ENCODE measurements at places on chromosomes 6 and 20.
A peak's percentile ranks its signal among the peaks of the same experiment; 100 is the strongest.

DNA sequence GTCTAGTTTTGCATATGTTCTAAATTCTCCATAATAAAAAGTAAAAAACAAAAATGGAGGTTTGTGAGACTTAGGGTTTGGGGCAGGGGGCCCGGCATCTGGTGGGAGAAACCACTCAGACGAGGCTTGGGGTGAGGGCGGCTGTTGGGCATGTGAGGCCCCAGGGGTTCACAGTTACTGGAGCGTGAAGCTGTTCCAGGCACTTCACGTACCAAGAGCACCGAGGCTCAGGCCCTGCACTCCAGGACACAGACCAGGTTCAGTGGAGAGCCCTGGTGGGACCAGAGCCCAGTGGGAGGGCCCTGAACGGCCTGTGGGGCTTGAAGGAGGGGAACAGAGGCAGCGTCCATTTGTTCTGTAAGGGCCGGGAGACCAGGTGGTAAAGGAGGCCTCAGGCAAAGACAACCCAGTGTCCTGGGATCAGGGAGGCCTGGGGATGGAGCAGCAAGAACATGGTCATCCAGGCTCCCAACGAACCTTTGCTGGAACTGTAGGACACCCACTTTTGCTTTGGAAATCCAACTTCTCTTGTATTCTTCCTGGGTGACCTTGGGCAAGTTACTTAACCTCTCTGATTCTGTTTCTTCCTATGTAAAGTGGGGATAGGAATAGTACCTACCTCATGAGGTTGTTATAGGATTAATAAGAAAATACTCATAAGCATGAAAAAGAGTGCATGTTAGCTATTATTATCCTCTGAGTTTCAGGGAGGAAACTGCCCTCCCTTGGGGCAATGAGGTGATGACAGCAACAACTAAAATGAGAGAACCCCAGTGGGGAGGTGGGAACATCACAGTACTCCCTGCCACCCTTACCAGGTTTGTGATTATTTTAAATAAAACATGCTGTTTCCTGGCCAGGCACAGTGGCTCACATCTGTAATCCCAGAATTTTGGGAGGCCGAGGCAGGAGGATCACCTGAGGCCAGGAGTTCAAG, 1.1 kb upstream of the FGD2 start:
- no peak for DNase-seq

GRCh38 chr6:138382498-138383265, 5.0 kb downstream of the SMIM28 start:
- DNase-seq, result no peak

DNA sequence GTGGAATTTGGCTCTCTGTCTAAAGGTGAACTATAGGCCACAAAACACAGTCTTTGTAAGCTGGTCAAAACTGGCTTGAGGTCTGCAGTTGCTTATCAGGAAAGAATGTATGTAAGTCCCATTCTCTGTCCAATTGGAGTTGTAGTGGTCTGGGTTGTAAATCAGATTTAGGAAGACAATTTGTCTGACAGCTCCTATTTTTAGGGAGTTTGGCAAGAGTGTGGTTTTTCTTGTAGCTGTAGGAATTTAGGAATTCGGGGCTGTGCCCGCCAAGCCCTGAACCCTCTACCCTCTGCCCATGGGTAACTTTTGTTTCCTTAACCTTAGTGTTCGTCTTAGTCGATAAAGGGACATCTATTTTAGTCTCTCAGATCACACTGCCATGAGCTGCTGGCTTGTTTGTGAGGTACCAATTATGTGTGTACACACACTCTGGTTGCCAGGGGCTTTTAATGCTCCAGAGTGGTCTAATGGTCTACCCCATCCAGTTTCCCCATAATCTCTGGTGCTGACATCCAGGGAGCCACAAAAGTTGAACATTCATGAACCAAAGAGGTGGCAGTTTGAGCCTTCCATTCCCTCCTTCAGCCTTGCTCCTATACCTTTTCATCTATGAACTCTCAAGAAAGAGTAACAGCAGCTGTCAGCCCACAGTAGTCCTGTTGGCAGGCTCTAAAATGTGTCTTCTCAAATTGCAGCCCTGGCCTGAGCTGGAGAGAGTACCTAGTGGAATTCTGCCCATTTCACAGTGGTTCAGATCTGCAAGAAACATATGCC, 93.0 kb downstream of the ANKRD6 start:
- DNase-seq, result no peak

DNA sequence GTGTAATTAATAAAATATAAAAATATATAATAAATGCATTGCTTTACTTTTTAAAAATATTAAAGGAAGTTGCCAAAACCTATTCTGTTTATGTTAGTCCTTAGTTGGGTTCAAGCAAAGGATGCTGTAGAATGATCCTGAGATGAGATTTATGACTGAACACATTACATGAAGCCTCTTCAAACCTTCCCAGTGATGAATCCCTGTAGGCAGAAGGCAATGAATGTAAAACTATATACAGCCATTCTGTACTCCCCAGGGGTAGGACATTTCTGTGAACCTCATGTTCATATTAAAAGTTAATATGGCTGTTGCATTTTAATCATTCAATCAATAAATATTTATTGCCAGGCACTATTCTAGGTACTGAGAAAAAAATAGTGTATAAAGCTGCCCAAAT, 166.0 kb downstream of the RFPL4B start:
- DNase-seq, result no peak

DNA sequence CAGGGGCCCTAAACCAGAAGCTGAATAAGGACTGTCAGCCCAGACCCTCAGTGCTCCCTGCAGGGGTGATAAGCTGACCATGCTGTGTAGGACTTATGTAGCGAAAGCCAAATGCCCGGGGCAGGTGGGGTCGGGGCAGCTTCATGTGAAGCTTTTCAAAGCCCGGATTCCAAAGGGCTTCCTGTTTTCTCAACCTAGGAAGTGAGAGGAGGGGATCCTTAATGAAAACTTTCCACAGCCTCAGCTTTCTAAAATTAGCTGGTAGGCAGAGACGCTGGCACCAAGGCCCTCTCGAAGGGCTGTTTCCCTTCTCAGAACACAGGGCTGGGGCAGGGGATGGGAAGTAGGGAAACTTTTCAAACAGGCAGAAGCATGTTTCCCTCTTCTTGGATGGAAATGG, 148.9 kb downstream of the NFATC2 start:
- no peak for DNase-seq

DNA sequence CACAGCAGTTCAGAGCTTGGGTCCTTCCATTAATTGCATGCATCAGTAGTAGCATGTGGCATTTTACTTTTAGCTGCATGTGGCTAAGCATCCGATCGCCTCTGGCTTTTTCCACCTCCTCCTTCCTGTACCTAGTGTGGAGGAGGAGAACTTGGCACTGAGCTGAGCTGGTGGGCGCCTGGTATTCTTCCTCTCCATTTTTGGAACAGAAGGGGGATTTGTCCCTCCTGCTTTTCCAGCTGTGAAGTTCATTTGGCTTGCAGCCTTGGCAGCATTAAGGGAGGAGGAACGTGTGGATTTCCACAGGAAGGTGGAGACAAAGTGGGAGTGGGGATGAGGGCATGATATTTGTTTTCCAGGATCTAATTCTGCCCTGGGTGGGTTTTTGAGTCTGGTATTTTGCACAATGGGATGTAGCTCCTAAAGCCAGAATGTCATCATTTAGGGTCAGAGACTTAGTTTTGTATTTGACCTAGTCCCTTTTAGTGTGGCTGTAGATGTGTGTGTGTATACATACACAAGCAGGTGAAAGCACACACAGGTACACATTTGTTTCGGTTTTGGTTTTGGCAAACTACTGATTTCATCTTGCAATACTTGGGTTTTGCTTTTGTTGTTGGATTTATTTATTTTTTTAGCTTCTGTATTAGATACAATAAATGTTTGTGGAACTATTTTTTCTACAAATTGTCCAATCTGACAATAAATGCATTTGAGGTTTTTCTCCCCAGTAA, 90.0 kb downstream of the SASH1 start:
- no peak for DNase-seq

DNA sequence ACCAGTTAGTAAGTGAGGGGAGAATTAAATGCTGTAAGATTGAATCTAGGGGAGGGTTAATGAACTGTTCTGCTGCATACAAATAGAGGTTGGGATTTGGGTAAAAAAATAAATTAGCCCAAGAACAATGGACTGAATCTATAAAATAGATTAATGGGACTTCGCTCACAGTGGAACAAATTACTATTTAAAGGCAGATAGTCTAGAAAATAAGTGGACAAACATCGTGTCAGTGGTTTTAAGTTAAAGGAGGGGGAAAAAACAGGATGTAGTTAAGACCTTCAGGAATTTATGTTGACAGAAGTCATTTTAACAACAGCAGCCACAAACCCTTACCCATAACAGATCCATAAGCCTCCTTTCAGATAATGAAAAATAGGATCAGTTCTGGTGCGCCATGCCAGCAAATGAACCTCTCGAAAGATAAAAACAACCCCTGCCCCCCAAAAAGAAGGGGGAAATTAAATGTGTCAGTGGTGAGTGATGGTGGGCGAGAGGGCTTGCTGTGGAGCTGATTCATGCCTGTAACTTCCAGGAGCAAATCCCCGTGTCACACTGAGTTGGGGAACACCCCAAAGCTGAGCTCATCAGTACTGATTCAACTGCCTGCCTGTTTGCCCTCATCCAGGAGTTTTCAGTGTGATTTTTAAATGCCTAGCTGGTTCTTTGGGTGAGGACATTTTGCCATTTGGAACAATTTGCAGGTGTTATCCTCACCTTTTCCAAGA, 86.8 kb downstream of the PPP1R14C start:
- no peak for DNase-seq

- DNase-seq, result no peak
Observed at GRCh38 chr20:9877932-9878495, 39.1 kb upstream of the PAK5 start.

- DNase-seq, result no peak
Observed at GRCh38 chr20:50991076-50991475, 31.8 kb downstream of the KCNG1 start.

- no peak for DNase-seq
Observed at GRCh38 chr6:156845454-156846155, 68.4 kb downstream of the ARID1B start.

DNA sequence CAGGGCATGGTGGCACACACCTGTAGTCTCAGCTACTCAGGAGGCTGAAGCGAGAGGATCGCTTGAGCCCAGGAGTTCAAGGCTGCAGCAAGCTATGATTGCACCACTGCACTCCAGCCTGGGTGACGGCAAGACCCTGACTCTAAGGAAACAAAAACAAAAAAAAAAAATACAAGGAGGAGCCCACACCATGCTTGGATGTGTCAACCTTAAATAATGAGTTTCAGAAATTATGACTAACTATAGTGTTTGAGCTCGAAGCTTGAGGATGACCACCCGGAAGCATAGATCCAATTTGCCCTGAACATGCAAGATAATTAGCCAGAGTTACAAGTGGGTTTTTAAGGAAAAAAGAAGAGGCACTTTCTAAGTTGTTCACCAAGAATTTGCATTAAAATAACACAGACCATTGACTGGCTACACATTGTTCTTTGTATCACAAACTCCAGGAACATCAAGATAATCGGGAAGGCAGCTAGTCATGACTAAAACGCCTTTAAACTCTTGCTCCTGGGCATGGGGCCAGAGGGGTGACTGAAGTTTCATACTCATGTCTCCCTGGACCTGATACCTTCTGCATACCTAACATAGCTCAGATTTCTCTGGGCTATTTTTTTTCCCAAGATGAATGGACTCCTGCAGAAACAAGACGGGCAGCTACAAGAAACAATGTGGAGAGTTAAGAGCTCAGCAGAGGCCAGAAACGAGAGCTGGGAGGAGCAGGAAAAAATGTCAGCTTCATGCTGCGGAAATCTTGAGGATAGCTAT, 289.6 kb downstream of the PREX1 start:
- DNase-seq, result no peak

DNA sequence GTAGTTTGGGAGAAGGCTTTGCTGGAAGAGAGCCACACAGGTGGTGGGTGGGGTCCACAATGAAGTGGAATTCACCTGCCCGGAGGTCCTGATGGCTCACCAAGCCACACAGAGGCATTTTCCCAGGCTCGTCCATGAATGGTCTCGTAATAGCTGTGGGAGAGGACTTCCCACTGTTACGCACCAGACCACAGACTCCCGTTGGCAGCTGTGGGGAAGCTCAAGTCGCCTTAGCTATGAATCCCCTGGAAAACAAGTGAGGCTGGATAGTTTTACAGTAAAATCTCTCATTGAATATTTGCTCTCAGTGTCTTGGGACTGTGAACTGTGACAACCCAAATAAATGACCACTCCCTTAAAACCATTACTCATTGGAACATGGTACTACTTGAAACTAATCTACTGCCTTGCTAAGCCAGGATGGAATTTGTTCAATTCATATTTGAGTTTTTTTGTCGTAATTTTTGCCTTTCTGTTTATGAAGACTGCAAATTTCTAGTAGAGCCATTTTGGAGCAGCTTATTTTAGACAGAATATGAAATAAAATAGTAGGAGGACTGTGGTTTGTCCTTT, 79.4 kb downstream of the JAG1 start:
- no peak for DNase-seq

- no peak for DNase-seq
Observed at GRCh38 chr6:1022719-1023118, 289.2 kb upstream of the FOXQ1 start.

- DNase-seq, result no peak
Observed at GRCh38 chr6:126170433-126170832, 169.5 kb upstream of the CENPW start.

DNA sequence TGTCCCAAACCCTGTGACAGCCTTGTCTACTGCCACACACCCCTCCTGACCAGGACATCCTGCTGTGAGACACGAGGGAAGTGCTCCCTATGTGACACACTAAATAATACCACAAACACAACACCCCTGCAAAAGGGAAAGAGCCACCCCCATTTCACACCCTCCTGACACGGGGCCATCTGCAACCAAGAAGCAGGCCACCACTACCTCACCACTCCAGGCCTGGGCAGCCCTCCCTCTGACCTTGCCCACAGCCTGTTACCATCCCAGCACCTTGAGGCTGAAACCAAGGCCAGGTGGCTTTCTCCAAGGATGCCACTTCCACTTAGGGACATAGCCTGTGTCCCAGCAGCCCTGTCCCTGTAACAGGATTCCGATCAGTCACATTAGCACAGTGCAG, 68.2 kb downstream of the NINL start:
- DNase-seq, result no peak

GRCh38 chr6:35310265-35310831, 12.7 kb downstream of the DEF6 start:
- DNase-seq, result no peak

DNA sequence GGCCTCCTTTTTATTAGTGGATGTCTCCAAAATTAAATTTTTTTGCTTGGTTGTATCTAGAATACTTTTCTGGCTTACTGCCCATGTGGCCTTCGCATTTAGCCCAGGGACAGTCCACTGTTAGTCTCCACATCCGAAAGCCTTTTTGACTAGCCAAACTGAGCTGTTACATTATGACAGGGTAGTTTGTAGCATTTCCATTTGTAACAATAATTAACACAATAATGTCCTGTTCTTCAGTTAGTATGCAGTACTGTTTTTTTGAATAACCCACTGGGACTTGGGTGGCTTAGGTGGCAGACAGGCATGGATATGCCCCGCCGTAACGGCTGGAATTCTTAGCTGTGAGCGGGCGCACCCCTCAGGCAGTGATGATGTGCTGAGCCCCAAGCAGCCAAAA, 12.7 kb upstream of the BTN3A2 start:
- no peak for DNase-seq

- DNase-seq, result no peak
Observed at GRCh38 chr6:158674342-158675131, 24.7 kb downstream of the SYTL3 start.

- peak; percentile 96 for DNase-seq
Observed at GRCh38 chr6:159819932-159820640, 20.0 kb downstream of the PNLDC1 start.

Data from DND-41 (cell line).